Stimulated activated CD4-positive, alpha-beta T cell treated with anti-CD3 and anti-CD28 coated beads, Interleukin-1b, Interleukin-23, amount 100 ng/mL, for 24 hours (primary cell): ENCODE measurements at places on chromosomes 5 and 9.

GRCh38 chr5:60538955-60539866 lies 160.8 kb downstream of the DEPDC1B start:
- DNase-seq: no peak

DNA sequence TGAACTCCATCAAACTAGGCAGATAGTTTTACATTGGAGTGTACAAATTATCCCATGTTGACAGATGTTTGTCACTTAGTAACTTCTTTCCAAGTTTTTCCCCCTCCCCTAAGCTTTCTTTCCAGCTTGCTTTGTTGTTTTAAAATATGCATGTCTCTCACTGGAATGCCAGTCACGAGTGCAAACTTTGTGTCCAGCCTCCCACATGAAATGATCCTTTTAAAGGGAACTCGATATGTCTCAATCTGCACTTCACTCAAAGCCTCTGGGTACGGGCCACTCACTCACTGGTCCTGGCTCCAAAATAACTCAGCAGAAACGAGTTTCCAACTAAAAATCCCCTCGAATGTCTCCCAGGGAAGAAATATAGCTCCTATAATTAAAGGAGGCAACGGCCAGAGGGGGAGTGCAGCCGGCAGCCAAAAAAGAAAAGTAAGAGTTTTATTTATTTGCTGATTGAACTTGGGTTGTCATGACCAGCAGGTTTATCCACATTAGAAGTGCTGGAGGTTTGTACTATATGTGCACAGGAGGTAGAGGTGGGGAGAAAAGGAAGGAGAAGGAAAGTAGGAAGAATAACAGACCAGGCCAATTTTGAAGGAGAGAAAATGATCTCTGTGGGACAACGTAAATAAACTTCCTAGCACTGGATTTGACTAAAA lies 17.5 kb downstream of the NR2F1 start:
- no peak for DNase-seq

- no peak for DNase-seq
These were observed 131.6 kb upstream of the RASA1 start for GRCh38 chr5:87136096-87136495.

GRCh38 chr5:76273206-76273885 lies 129.7 kb upstream of the IQGAP2 start:
- DNase-seq: no peak
